ENCODE measurements at places on chromosomes 6 and 20.

DNA sequence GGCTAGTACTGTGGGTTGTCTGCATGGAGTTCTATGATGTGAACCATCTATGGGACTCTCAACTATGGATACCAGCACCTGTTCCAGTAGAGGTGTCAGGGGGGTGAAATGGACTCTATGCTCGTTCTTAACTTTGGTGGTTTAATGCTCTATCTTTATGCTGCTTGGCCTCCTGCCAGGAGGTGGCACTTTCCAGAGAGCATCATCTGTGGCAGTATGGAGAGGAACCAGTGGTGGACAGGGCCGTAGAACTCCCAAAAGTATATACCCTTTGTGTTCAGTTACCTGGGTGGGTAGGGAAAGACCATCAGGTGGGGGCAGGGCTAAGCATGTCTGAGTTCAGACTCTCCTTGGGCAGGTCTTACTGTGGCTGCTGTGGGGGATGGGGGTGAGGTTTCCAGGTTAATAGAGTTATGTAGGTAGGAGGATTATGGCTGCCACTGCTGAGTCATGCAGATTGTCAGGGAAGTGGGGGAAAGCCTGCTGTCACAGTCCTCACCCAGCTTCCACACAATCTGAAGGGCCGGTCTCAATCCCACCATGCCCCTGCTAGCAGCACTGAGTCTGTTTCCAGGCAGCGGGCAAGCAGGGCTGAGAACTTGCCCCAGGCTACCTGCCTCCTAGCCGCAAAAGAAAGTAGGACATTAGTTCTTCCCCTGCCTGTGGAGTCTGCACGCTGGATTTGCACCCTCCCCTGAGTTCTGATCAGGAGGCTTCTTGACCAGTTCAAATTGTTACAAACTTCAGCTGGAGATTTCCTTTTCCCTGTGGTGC lies 284.0 kb downstream of the KCNQ5 start:
- no peak for DNase-seq

GRCh38 chr6:55869674-55870073 lies 5.7 kb downstream of the BMP5 start:
- no peak for DNase-seq

GRCh38 chr6:33571637-33572316 lies 8.3 kb downstream of the BAK1 start:
- no peak for DNase-seq

DNA sequence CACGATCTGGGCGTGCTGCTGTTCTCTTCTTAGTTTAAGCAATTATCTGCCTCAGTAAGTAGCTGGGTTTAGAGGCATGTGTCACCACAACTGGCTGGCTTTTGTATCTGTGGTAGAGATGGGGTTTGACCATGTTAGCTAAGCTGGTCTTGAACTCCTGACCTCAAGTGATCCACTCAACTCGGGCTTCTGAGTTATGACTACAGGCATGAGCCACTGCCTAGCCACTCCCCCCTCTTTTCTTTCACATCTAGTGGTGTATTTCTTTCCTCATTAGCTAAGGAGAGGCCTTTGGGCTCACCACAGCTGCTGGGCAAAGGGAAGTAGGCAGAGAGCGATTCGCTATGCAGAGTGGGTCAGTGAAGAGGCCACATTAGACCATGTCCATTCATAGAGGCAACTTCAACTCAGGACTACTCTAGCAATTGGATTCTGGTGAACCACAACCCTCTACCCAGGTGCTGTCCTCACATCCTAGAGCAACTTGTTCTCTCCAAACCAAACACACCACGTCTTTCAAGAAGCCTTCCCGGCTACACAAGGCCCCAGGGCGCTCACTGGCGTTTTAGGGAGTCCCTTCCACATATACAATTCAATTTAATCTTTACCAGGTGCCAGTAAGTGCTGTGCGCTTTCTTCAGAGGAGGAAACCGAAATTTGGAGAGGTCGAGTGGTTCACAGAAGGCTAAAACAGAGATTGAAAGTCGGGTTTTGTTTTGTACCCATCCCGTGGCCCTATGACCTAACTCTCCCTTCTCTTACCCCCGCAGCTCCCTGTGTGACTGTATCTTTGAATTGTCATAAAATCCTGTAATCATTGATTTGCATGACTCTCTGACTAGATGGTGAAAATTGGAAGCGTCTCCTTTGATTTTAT lies 26.5 kb upstream of the GFOD1 start:
- DNase-seq = no peak

DNA sequence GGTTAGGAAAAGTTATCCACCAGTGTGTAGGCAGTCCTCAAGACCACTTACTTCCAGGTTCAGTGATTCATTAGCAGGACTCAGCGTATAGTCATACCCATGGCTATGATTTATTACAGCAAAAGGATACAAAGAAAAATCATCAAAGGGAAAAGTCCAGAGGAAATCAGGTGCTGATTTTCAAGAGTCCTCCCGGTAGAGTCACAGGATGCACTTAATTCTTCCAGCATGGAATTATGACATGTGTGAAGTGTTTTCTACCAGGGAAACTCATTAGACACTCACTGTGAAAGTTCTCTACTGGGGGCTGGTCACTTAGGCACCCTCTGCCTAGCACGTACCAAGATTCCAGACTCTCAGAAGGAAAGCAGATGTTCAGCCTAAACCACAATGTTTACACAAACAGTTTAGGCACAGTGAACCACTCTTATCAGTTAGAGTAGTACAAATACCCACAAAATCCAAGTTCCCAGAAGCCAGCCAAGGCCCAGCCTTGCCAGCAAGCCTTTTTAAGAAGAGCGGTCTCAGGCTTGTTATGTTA lies 10.2 kb downstream of the WFDC3 start:
- DNase-seq = no peak

DNA sequence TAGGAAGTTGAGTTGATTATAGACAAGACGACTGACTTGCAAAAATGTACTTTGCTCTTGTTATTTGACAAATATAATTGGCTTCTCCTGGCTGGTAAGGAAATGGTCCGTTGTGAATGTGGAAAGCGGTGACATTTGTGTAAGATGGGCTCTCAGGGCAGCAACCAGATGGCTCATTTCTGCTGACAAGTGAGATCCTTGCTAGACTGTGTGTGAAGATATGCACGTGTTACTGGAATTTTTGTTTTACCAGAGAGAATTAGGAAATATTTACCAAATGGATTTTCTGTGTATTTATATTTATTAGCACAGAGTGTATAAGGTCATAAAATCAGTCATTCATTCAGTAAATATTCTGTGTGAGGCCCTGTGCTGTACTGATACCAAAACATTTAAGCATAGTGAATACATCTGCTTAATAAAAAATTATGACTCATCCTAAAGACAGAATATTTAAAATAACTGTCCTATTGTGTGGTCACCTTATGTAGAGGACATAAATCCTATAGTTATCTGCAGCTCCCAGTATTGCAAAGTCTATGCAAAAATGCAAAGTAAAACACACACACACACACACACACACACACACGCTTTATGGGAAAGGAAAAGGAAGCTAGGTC lies 109.9 kb upstream of the ASF1A start:
- DNase-seq = no peak

GRCh38 chr6:127069659-127070279 lies 48.7 kb upstream of the RSPO3 start:
- DNase-seq = no peak

DNA sequence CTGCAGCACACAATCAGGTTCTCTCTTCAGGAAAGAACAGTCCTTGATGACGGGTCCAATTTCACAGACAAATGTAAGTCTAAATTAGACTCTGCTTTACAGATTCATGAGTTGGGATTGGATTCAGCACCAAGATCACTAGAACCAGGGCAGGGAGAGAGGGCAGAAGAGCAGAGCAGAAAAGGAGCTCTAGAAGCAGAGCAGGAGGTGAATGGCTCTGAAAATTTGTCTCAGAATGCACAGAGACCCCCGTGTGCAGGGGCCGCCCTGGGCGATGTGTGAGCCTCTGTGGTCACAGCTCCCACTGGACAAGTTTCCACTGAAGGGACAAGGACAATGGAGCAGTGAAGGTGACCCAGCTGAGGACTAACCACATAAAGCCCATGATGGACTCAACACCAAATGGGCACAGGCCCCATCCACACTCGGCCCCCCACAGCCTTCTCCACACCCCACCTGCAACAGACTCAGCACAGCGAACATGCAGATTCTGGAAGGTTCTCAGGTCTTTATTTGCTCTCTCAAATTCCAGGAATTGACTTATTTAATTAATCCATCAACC lies 3.5 kb downstream of the HLA-B start:
- no peak for DNase-seq

GRCh38 chr6:12060780-12061609 lies 48.9 kb downstream of the HIVEP1 start:
- DNase-seq = peak; percentile 80

- no peak for DNase-seq
Observed at GRCh38 chr6:39188098-39188450, 41.2 kb downstream of the KCNK5 start.

GRCh38 chr6:141244366-141244765 lies 888.4 kb upstream of the GJE1 start:
- DNase-seq = no peak

- no peak for DNase-seq
Observed at GRCh38 chr20:47544852-47545251, 43.2 kb downstream of the NCOA3 start.

DNA sequence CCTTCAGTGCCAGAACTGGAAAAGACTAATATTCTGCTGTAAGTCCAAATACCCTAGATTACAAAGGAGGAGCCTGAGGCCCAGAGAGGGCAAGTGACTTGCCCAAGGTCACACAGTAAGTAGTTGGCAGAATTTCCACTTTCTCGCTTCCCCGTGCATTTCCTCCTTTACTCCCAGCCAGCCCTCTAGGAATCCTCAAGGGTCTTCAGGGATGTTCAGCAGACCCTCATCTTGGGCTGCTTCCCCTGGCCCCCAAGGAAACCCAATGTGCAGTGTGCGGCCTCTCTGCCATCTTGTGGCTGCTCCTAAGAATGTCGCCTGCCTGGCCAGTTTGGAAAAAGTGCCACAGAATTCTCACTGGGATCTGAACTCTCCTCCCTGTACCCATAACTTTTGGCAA lies 217.7 kb upstream of the LRFN2 start:
- no peak for DNase-seq

DNA sequence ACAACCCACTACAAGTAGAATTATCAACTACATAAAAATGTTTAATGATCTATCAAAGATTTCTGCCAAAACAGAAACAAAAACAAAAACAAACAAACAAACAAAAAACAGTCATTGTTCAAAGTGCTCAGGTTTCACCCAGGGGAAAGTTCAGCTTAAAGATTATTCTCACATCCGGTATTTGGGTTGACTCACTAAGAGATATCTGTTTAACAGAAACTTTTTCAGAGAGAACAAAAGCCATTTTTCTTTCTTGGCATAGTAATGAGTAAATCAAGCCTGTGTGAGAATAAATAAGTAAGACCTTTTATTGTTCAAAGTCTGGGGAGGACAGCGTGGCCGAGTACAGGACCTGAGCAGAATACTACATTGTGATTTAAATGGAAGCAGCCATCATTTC lies 143.6 kb downstream of the RCAN2 start:
- no peak for DNase-seq

DNA sequence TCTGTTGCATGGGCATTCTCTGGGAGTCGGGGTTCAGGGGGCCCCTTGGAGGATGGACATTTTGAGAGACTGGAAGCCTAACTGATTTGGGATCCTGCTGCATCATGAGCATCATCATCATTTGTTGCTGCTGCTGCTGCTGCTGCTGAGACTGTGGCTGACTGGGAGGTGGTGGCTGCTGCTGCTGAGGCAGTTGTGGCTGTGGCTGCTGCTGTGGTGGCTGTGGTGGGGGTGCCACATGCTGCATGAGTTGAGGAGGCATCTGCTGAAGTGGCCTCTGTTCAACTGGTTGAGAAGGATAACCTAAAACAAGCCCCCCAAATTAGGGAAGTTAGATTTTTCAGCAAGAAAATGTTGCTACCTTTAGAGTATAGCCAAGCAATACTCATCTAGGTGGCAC lies 38.9 kb downstream of the TP53INP2 start:
- no peak for DNase-seq

GRCh38 chr20:24981282-24981681 lies 11.3 kb downstream of the APMAP start:
- DNase-seq = no peak

DNA sequence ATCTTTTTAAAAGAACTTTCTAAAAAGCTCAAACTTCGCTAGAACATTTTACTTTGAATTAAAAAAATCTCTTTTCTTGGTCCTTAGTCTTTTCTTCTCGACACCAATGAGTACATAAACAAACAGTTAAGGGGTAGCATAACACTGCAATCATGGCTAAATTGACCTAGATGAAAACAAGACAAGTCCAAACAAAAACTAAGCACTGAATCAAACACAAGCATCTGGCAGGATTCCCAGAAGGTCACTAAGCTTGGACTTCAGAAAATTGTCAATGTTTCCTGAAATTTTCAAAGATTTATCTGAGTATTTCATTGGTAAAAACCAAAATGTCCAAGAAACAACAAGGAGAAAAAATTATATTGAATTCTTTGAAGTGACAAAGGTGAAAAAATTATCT lies 5.0 kb downstream of the COL21A1 start:
- DNase-seq = no peak

GRCh38 chr6:35790683-35791082 lies 6.4 kb downstream of the CLPS start:
- DNase-seq = no peak

GRCh38 chr6:32713241-32713640 lies 27.9 kb upstream of the HLA-DQA2 start:
- no peak for DNase-seq

Measured in activated naive CD4-positive, alpha-beta T cell treated with anti-CD3 and anti-CD28 coated beads, Interleukin-2, amount 10 ng/mL, durations not matched to agents 7 days and 5 days (primary cell).